ENCODE measurements at places on chromosomes 2 and 18.

DNA sequence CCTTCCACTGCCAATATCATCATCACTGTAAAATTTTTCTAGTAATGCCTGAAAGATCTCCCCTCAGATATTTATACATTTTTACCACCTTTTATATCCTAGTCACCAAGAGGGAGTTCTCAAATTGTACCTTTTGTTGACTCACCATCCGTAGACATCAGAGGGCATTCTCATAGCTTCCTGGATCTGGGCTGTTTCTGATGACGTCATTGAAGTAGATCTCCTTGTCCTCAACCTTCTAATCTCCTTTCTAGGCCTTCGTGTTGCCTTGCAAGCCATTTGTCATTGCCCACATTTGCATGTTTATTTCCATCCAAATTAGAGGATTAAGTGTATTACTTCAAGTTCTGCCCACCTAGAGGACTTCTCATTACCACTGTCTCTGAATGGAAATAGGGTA is 193.4 kb upstream of the NRXN1 start:
- DNase-seq: no peak

DNA sequence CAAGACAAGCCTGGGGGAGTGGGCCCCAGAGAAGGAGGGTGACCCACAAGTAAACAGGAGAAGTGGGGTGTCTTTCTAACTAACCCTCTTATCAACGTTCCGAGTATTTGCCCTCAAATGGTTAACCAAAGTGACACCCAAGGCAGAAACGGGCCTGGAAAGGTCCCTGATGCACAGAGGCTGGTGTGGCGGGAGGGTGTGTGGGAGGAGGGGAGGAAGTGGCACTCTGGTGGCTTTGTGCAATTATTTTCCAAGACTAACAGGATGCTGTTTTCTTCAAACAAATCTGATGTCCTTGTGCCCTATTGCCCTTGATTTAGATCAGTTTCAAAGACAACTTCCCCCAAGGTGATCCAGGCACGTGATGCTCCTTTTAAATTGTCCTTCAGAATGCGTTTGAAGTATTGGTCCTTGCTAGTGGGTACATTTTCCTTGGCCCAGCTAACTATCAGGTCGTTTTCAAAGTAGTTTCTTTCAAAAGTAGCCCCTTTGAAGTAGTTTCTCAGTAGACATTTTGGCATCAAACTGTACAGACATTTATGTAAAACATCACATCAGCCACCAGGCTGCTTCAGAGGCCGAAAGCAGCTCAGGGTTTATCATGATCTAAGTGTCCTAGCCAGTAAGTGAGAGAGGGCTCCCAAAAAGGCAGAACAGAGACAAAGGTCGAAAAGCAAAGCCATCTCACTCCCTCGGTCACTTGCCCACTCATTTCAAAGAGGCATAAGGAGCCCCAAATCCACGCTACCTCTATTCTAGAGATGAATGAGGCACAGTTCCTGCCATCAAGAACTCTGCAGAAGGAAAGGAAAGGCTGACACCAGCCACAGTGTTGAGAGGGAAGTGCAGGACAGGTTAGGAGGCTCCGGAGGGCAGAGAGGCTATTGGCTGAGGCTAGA is 371.1 kb upstream of the ID2 start:
- no peak for DNase-seq

DNA sequence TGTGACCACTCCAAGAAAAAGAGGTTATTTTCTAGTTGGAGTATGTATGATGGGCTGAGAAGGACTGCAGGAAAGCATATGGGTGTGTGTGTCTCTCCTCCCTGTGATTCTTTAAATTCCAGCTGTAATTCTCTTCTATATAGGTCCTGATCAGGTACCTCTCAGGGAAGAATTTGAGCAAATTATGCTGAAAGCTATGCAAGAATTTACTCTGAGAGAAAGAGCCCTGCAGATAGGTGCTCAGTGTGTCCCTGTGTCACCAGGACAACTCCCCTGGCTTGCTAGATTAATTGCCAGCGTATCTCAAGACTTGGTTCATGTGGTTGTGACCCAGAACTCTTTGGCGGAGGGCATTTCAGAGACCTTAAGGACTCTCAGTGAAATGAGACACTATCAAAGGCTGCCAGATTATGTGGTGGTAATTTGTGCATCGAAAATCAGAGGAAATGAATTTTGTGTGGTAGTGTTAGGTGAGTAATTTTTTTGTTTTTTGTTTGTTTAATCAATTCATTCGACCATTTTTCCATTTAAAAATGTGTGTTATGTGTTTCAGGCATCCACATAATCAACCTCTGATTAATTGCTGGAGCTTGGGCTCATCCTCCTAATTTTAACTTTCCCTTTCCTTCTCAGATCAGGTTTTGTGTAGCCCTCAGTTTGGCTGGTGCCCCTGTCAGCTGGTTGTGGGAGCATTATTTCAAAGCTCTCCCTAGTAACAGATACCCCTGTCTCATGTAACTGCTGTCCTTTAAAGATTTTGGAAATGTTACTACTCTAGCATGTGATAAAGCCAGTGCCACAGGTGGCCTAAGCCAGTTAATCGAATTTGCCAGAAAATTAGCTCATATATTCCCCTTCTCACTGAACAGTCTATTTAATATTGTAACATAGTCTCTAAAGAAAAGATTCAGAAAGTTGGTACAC is 150.9 kb downstream of the ESCO1 start:
- DNase-seq: no peak

DNA sequence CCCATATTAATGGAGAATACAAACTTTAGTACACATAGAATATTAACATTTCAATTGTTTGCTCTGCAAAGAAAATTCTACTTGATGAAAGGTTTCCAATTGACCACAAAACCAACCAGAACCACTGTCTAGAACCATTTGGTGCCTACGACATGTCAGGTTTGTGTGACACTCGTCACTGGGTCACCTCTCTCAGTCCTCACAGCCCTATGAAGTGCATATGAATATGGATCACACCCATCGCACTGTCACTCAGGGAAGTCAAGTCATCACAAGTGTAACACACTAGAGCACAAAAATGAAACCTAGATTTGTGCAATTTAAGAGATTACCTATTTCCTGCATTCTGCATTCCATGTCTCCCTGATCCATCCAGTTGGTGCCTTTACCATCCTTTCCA is 43.7 kb downstream of the PTPN2 start:
- no peak for DNase-seq

- no peak for DNase-seq
Measured at GRCh38 chr2:152440460-152440859, 105.5 kb downstream of the FMNL2 start.

- no peak for DNase-seq
Measured at GRCh38 chr2:9215680-9216079, 9.1 kb downstream of the ASAP2 start.

DNA sequence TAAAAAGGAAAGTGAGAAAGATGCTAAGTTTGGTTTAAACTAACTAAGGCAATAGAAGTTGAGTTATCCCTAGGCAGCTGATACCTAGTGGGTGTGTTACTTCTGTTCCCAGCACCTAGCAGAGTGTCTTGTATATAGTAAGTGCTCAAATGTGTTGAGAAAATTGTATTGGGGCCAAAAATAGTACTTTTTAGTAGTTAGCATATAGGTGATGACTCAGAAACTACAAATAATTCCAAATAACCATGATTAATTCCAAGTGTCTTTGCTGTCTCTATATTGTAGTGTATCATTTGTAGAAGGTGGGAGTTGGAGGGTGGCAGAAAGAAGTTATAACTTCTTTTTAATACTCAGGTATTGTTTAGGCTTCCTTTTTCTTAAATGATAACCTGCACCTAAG is 362.7 kb downstream of the RND3 start:
- no peak for DNase-seq

GRCh38 chr2:66555091-66555490 is 120.2 kb downstream of the MEIS1 start:
- no peak for DNase-seq

DNA sequence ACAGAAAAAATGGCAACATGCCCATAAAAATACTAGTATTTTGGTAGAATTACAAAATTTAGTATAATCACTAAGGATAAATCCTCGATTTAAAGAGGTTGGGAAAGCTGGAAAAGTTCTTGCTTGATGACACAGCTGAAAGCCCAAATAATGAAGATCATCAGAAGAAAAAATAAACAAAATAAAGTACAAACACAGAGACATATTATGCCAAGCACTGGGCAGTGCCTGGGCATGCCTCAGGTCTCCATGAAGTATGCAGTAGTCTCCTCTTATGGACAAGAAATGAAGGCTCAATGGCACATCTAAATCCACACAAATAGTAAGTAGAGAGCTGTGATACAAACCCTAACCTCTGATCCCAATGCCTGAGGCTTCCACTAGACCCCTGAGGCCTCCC is 57.7 kb downstream of the RNU4ATAC start:
- DNase-seq: no peak

- DNase-seq: no peak
Measured at GRCh38 chr2:167271932-167272331, 383.7 kb downstream of the XIRP2 start.

- DNase-seq: no peak
Measured at GRCh38 chr2:118091631-118092030, 3.4 kb downstream of the INSIG2 start.

GRCh38 chr2:216294305-216294704 is 78.0 kb downstream of the MARCHF4 start:
- DNase-seq: no peak

DNA sequence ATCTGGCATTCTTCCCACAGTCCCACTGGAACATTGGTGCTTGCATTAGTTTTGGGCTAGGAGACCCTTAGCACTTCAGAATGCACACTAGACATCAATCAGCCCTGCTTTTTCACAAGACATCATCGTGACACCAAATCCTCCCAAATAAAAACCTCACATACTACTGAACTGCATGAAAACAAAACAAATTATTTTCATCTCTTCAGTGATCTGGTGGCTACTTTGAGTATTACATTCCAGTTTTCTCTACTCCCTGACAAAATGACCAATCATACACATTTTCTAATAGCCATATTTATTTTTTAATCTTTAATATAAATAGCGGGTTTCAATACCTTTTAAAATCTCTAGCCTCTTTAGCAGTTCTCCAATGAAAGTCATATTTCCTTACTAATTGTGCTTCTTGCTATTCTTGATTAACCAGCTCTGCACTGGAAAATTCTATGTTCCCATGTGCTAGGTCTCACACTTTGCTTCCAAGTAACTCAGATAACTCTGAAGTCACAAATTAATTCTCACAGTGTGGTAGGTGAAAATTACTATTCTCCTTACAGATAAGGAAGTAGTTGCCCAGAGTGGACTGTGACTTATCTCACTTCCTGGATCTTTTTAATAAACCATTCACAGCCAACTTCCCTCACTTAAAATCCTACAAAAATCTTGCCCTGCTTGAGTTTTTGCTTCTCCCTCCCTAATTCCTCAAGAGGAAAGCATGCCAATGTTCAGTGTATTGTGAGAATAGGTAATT is 82.5 kb upstream of the EPB41L3 start:
- DNase-seq: no peak

- no peak for DNase-seq
Measured at GRCh38 chr2:26692897-26693849, 651 bp downstream of the KCNK3 start.

DNA sequence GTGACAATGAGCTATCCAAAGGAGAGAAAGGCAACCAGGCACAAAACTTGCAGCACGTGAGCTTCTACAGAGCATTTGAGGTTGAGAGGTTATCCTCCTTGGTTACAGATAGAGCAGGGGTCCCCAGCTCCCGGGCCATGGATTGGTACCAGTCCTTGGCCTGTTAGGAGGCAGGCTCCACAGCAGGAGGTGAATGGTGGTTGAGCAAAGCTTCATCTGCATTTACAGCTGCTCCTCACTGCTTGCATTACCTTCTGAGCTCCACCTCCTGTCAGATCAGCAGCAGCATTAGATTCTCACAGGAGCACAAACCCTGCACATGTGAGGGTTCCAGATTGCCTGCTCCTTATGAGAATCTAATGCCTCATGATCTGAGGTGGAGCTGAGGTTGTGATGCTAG is 57.8 kb upstream of the ST8SIA3 start:
- no peak for DNase-seq

- DNase-seq: no peak
Measured at GRCh38 chr2:161681046-161681445, 56.8 kb downstream of the SLC4A10 start.

DNA sequence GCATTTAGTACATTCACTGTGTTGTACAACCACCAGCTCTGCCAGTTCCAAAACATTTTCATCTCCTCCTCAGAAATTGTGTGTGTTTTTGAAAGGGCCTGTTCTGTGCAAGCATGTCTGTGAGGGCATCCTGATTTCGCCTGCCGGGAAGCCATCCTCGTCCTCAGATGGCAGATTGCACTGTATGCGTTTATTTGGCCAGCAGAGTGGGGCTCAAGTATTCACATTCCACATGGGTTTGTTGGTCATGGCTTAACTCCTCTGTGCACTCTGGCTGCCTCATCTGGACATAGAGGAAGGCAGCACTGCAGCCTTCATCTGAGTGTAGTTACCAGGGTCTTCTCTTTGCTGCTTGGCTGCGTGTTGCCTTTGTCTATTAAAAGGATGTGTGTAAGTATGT is 85.0 kb downstream of the TMEM247 start:
- no peak for DNase-seq

DNA sequence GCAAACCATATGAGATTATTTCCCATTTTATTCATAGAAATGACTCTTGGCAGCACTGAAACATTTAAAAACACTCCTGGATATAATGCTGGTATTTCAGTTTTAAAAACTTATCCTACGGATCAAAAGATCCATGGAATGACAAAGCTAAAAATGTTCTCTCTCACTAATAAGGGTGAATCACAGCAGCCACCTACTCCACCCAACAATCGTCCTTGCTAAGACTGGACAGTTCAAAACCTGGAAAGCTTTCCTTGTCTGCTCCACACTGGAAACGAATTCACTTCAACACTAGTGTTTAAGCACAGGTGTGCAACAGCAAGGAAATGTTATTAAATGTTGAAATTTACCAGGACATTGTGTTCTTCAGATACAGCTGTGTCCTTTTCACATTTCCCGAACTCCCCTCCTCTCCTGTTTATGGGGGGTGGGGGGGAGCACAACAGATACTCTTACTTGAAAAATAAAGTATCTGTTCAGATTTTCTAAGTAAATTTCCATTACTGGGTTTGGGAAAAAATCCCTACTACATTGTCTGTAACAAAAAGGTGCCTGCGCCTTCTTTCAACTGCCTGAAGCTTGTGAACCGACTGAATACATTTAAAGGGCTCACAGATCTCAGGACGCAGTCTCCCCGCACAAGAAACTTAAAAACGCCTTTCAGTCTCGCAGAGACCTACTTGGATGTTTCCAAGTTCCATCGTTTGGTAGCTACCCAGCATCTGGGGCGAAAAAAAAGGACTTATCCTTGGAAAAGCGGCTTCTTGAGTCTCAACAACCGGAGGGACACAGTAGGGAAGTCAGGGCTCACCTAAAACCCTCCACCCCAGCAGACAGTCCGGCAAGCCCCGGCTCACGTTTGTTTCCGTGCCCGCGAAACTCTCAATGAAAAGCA is 1.3 kb downstream of the YWHAQ start:
- no peak for DNase-seq

- DNase-seq: no peak
Measured at GRCh38 chr2:100767810-100768806, 51.8 kb upstream of the NPAS2 start.

- no peak for DNase-seq
Measured at GRCh38 chr2:88659538-88659915, 31.9 kb upstream of the RPIA start.

DNA sequence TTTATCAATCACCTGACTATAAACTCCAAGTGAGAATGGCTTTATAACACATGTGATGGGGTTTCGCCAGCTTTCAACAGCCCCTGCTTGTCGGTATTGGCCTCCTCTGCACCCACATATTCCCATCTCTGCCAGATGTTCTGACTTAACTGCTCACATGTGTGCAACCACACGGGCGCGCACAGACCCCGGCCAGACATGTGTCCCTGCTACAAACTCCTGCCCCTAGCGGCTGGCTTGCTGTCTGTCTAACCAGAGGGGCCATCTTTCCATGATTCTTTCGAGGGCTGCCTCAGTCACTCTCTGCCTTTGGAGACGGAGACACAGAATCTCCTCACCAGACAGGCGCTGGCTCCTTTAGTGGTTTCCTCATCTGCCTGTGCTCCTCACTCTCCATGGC is 15.3 kb downstream of the STON1 start:
- DNase-seq: no peak

Data from CD4-positive, alpha-beta T cell (primary cell).